Cerebellar cortex (tissue), 1 donor: ENCODE measurements at places on chromosomes 13 and 19.
A peak's percentile ranks its signal among the peaks of the same experiment; 100 is the strongest.

DNA sequence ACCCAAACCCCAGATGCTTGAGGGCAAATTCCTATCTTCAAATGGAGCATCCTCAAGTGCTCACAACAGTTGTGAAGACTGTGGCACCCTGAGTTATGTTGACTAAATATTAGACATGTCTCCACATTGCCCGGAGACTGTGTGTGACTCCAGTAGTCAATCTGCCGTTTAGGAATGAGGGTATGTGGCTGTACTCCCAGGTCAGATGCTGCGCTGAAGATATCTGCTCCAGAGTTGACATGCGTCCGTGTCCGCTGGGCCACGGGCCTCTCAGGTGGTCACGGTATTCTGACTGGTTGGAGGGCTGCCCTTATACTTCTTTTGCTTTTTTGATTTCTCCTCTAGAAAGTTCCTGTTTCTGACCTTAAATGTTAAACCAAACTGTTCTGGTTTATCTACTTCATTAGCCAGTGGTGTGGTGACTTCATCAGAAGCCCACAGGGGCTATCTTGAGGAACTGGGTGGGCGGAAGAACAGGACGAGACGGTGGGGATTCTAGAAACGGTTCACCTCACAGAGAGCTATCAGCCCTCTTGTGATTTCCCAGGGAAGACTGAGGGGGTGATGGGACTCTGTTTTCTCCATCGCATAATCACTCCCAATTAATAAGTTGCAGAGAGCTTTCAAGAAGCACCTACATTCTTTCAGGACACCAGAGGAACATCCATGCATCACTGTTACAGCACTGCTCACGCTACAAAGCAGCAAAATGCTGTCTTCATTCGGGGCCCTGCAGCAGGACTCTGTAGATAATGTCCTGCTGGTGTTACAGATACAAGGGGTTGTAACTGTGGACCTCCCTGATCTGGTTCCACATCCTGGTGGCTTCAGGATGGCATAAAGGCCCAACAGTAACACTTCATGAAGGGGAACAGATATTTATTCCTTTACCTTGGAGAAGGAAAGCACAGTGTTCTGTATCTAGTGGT is 1.3 kb upstream of the LCP1 start:
- no peak for DNase-seq

DNA sequence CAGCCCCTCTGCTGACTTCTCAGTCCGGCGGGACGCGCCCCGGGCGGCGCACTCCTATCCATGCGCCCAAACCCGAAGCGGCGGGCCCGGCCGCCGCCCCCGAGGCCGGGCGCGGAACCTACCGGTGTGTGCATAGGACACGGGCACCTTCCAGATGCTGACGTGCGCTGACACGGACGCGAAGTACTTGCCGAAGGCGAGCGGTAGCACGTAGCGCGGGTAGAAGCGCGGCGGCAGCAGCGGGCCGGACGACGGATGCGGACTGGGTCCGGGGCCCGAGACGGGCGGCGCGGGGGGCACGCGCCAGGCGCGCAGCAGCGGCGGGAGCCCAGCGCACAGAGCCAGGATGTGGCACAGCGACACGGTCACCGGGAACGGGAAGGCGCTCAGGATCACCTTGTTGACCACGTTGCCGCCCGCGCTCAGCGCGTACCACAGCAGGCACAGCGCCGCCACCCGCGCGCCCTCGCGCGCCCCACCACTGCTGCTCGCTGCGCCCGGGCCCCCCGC is 338 bp downstream of the SLC35E1 start:
- DNase-seq = no peak

DNA sequence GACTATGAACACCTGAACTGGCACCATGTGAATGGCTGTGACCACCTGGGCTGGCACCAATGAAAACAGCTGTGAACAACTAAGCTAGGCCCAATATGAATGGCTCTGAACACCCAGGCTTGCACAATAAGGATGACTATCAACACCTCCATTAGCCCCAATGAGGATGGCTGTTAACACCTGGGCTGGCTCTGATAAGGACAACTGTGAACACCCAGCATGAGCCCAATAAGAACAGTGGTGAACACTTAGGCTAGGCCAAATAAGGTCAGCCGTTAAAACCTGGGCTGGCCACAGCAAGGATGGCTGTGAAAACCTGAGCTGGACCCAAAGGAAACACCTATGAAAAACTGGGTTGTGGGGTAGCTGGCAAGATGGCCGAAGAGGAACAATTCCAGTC is 1163.1 kb downstream of the UQCRFS1 start:
- DNase-seq = no peak

DNA sequence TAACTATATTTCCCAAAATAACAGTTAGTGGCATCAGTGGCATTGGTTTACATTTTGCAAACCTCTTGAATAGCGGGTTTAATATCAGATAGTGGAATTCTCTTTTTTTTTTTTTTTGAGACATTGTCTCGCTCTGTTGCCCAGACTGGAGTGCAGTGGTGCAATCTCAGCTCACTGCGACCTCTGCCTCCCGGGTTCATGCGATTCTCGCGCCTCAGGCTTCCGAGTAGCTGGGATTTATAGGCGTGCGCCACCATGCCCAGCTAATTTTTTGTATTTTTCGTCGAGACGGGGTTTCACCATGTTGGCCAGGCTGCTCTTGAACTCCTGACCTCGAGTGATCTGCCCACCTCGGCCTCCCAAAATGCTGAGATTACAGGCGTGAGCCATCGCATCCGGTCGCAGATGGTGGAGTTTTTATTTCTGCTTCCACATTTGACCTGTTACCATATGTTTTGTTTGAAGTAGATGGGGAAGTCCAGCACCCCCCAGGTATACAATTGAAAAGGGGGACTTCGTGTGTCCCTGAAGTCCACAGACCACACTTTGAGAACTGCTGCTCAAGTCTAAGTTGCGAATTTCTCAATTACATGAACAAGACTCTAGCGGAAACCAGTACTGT is 40.5 kb upstream of the XPO4 start:
- no peak for DNase-seq

DNA sequence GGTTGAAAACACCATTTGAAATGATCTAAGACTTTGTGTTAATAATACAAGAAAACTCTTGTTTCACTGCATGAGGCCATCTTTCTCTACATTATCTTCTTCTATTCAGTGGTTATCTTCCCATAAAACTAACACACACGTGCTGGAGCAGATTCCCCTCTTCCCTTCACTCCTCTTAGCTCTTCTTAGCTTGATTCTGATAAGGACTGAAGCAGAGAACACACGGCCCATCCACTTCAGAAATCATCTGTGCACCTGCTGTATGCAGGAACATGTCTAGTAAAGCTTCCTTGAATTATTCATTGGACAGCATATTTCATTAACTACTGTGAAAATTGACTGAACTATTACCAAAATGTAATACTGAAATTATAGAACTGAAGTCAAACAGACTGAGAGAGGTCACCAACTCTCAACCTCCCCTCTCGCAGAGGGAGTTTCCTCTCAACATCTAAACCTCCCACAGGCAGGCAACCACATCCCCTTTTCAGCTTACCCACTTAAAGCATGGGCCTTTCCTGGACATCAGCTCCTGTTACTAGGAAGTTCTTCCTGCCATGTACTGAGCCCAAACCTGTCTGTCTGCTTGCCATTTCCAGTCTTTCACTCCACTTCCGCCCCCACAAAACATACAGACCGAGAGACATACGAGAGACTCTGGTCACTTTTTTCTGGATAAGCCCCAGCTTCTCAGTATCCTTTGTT is 113.9 kb downstream of the CRYL1 start:
- DNase-seq = no peak

DNA sequence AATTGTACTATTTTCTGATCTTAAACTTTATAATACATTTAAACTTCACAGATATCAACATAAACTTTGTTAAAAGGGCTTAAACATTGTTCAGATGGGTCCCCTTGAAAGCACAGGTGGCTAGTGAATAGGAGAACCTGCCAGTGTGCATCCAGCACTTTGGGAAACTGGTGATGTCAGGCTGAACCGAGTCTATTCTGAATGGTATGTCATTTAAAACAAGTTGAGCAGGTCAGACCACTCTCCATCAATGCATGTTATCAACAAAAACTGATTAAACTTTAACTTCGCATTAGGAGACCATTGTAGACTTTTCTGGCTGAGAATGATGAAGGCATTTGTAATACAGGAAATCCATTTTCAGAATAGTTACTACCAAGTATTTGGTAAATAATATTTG is 50.1 kb upstream of the FREM2 start:
- no peak for DNase-seq

DNA sequence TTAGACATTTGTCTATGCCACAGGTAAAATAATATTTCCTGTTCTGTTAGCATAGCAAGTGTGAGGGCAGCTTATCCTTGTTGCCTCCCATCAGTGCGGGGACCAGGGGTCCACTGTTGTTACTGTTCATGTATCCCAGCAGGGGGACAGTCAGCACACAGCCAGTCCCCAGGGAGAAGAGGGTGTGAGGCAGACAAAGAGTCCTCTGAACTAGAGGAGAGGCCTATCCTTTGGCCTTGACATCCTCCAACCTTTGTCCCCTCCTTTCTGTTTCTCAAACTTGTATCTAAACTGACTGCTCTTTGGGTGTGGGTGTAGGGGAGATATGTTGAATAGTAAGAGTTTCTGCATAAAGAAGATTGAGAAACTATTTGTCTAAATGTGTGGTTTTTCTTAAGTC is 2.9 kb upstream of the GPR18 start:
- no peak for DNase-seq

DNA sequence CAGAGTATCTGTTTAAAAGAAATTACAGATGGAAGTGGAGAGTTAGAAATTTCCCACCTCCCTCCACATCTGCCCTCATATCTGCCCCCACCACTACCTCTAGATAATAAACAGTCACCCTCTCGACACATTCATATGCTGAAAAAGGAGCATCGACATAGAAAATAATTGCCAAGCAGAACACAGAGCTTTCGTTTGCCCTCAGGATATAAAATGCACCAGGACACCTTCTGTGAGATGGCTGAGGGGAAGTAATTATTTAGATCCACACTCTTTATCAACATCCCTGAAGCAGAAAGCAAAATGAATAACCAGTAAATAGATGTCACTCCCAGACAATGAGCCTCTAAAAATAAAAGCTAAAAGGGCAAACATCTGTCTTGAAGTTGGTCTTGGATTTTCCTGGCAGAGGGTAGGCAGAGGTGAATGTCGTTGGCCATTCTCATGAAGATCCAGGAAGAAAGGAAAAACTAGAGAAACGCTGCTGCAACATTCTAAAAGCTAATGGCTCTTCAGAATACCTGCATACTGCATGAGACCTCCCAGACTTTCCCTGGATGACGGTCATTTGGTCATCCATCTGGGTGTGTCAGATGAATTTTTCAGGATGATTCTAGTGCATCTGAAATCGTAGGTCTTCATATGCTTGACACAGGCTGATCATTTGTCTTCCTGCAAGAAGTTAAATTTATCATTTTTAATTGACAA is 527.5 kb downstream of the RFC3 start:
- no peak for DNase-seq

DNA sequence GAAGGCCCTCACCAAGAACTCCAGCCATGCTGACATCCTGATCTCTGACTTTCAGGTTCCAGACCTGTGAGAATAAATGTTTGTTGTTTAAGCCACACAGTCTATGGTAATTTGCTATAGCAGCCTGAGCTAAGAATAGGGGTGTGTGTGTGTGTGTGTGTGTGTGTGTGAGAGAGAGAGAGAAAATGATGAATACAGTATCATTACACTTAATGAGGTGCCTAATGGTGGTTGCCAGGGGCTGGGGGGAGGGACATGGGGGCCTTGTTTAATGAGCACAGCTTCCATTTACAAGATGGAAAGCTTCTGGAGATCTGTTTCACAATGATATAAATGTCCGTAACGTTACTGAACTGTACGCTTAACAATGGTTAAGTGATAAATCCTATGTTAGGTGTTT is 53.8 kb upstream of the LATS2 start:
- DNase-seq = no peak

GRCh38 chr13:114319441-114319913 is 5.2 kb downstream of the CHAMP1 start:
- no peak for DNase-seq

- peak; percentile 66 for DNase-seq
These were observed 899.8 kb upstream of the MIR17HG start for GRCh38 chr13:90447734-90448101.

DNA sequence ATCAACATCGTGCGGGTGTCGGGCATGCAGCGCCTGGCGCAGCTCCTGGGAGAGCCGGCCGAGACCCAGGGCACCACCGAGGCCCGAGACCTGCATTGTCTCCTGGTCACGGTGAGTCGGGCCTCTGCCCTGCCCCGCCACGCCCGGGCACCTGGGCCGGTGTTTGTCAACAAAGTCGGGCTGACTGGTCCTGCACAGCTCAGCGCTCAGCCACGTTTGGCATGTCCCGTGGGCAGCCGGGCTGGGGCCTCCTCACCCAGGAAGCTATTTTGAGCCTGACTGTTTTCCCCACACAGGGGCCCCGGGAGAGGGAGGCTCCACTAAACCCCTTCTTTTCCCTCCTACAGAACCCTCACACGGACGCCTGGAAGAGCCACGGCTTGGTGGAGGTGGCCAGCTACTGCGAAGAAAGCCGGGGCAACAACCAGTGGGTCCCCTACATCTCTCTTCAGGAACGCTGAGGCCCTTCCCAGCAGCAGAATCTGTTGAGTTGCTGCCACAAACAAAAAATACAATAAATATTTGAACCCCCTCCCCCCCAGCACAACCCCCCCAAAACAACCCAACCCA is 1.3 kb downstream of the GADD45B start:
- DNase-seq = no peak

DNA sequence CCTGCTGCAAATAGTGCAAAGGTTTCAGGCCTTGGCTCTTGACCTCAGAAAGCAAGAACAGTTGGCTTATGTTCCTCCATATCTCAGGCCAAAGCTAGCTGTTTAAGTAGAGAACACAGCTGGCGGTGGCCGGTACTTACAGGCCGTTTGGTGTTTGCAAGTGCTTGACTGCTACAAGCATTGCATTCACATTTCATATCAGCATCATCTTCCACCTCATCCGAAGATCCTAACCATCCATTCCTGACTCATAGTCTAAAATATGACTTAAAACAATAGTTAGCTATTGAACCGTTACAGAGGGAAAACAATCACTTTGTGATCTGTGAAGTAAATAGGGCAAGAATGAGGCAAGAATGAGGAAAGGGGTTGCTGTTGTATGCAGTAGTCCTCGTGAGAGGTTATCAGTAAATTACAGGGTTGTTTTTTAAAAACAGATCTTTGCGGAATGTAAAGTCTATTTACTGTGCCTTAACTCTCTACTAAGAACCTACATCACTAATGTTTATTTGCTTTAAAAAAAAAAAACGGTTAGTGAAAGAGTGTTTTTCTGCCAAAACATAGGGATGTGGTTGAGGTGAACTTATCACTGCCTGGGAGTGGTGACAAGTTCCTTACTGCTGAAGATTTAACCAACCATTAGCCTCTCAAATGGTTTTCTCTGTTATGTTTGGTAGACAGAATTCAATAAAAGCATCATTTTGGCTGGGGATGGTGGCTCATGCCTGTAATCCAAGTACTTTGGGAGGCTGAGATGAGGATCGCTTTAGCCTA is 21.6 kb upstream of the WDR88 start:
- DNase-seq = no peak

DNA sequence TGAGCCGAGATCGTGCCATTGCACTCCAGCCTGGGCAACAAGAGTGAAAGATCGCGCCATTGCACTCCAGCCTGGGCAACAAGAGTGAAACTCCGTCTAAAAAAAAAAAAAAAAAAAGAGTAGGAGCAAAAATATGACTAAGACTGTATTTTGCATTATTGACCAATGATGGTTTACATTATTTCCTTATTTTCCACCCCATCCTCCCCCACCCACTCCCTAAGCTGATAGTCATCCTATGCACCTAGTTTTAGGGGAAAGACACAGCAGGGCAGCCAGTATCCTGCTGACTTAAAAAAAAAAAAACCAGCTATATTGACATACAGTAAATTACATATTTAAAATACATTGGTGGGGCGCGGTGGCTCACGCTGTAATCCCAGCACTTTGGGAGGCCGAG is 25.1 kb downstream of the VAV1 start:
- no peak for DNase-seq
